Transverse colon (tissue), 4 donors: ENCODE measurements at places on chromosomes 7 and 10.

GRCh38 chr7:82507976-82508677 is 64.5 kb upstream of the CACNA2D1 start:
- no peaks in the 10 kb centered on the region for H3K27me3 ChIP-seq
- no peak overlapping the region for H3K27ac ChIP-seq
- no peak overlapping the region for H3K4me3 ChIP-seq
- no peaks in the 10 kb centered on the region for H3K36me3 ChIP-seq

- peak overlapping the region; percentile 93 for H3K27ac ChIP-seq
- H3K4me3 ChIP-seq: peak overlapping the region; percentile 43
- peaks cover 29% of the 10 kb centered on the region for H3K4me1 ChIP-seq
- H3K27me3 ChIP-seq: no peaks in the 10 kb centered on the region
Observed at GRCh38 chr10:650441-650851, 39.0 kb downstream of the DIP2C start.

- H3K36me3 ChIP-seq: no peaks in the 10 kb centered on the region
- H3K4me1 ChIP-seq: no peaks in the 10 kb centered on the region
- no peak overlapping the region for H3K4me3 ChIP-seq
- no peak for DNase-seq
- no peak overlapping the region for H3K27ac ChIP-seq
Observed at GRCh38 chr10:28945959-28946358, 268.6 kb downstream of the BAMBI start.

- no peaks in the 10 kb centered on the region for H3K36me3 ChIP-seq
- no peak overlapping the region for H3K4me3 ChIP-seq
- peaks cover 5% of the 10 kb centered on the region for H3K27me3 ChIP-seq
- DNase-seq: no peak
- no peak overlapping the region for H3K27ac ChIP-seq
Observed at GRCh38 chr10:28627102-28627501, 50.2 kb upstream of the BAMBI start.
